Suppressor macrophage treated with lipopolysaccharide for 1 hour (primary cell): ENCODE measurements at places on chromosomes 16 and 17.

DNA sequence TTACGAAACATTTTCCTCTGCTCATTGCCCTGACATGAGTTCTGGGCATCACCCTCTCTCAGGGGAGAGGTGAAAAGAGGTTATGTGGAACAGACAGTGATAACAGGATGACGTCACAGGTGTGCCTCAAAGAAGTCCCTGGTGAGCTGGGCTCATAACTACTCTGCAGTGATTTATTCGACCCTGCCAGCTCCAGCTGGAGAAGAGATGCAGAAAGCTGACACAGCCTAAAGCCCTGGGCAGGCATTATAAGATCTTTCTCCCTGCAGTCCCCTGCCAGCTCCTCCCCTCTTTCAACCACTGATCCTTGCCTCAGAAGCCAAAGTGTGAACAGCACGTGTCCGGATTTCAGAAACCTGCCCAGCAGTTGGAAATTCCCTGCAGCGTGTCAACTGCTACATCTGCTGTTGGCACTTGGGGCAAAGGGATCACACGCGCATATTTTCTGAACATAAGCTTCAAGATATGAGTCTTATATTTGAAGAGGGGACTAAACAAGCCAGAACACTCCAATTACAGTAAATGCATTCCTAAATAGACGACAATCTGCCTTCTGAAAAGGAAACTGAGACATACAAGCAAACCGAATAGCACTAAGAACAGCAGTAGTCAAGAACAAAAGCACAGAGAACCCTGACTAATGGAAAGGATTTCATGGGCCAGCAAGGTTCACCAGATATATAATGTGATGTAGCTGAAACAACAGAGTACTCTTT lies 80.5 kb downstream of the SMG6 start:
- no peak for DNase-seq

- no peak for DNase-seq
Observed at GRCh38 chr16:90019543-90020259, 445 bp upstream of the DBNDD1 start.

DNA sequence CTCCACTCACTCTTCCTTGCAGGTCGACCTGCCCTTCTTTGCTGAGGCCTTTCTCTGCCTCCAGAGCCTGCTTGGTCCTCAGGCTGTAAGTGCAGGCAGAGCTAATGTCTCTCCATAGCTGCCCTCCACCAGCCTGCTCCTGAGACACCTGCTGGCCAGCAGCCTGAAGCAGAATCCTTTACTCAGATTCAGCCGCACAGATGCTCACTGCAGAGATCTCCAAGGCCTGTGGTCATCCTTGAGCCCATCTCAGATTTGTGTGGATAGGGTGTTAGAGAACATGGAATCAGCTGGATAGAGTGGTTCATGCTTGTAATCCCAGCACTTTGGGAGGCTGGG lies 11.5 kb downstream of the DEXI start:
- no peak for DNase-seq

DNA sequence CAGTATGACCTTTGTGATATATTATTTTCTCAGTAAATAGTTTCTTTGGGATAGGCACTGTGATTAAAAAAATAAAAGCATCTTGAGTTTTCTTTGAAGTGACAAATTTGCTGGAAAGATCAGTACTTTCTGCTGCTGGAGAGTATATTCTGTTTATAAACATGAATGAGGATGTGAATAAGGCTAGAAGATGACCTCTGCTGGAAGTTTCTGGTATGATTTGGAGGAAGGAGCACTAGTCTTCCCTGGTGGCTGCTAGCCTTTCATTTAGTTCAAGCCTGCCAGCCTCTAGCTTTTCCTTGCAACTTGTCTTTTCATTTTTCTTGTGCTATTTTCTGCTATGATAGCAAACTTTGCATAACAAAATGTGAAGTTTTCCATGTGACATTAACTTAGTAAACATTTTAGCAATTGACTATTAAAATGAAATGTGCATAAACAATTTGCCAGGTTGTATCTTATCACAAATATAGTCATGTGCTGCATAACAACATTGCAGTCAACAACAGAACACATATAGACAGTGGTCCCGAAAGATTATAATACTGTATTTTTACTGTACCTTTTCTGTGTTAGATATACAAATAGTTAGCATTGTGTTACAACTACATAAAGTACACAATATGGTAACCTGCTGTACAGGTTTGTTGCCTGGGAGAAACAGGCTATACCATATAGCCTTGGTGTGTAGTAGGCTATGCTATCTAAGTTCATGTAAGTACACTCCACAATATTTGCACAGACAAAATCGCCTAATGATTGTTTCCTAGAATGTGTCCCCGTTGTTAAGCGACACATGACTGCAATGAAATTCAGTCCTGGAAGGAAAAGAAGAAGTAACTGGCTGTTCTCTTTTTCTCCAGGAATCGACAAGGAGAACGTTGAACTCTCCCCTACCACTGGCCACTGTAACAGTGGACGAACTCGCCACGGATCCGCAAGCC lies 18.1 kb upstream of the RAB11FIP4 start:
- peak; percentile 78 for DNase-seq

DNA sequence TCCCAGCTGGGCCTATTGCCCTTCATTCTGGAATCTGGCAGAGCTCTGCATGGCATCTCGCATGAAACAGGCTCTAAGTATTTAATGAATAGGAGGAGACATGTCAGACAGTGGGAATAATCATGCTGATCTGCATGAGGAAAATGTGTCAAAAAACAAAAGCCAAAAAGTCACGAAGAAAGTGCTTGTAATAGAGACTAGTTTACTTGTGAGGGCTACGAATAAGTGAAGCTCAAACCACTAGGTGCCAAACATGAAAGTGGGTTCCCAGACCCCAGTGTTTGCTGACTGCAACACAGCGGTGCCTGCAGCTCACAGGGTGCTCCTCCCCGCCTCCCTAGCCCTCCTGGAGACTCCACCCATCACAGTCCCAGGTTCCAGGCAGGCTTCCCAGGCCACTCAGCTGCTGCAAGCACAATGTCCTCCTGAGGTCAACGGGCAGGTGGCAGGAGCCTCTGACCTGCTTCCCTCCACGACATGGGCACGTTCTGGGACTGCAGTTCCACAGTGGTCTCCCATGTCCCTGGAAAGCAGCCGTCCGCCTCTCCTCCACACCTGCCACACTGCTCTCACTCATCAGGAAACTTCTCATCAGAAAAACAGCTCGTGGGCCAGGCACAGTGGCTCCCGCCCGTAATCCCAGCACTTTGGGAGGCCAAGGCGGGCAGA lies 96.5 kb downstream of the ANKRD11 start:
- no peak for DNase-seq
